Lung (tissue), 17 donors: ENCODE measurements at places on chromosomes 12 and 14. TPM values are rescaled to one million over a fixed set of nuclear protein-coding genes. Genes with fewer than 3 reads are reported as not detected.

DNA sequence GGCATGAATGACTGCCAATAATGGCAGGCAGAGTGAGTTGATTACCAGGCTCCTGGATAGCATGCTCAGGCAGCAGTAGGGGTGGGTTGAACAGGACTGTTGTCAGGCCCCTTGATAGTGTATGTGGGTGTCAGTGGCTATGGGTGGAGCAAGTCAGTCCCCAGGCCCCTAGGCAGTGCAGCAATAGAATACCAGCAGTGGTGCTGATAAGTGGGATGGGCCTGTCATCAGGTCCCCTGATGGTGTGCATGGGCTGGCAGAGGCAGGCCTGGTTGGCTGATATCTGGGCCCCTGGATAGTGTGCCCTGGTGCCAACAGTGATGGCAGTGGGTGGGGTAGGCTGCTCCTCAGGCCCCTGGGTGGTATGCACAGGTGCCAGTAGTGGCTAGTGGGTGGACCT, 32.4 kb downstream of the SMCO2 start:
- H3K27me3 ChIP-seq, result no peaks in the 10 kb centered on the region
- no peaks in the 10 kb centered on the region for H3K36me3 ChIP-seq
- H3K27ac ChIP-seq, result no peak overlapping the region
- no peak overlapping the region for H3K4me3 ChIP-seq
- DNase-seq, result no peak

GRCh38 chr12:115975411-115975810, 302.1 kb downstream of the MED13L start:
- peaks cover 33% of the 10 kb centered on the region for H3K36me3 ChIP-seq

DNA sequence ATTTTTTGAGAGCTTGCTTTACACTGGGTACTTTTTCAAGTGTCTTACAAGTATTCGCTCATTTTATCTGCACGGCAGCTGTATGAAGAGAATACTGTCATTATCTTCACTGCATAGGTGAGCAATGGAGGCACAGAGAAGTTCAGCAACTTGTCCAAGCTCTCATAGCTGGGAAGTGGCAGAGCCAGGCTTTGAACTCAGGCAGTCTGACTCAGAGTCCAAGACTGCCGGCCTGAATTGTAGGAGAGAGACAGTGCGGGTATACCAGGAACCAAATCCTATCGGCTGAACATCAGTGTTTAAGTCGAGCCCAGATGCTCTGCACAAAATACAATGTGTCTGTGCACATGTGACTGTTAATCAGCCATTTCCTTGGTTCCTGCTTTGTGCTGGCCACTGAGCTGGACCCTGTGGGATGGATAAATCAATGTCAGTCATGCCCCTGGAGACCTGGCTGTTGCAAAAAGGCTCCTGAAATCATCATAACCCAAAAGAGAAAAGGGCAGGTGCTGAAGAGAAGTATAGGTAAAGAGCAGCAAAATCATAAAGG, 474.6 kb downstream of the DPF3 start:
- no peak overlapping the region for H3K27ac ChIP-seq
- H3K36me3 ChIP-seq, result no peaks in the 10 kb centered on the region
- no peaks in the 10 kb centered on the region for H3K27me3 ChIP-seq
- peaks cover 9% of the 10 kb centered on the region for H3K4me1 ChIP-seq
- H3K4me3 ChIP-seq, result no peak overlapping the region
- DNase-seq, result no peak

DNA sequence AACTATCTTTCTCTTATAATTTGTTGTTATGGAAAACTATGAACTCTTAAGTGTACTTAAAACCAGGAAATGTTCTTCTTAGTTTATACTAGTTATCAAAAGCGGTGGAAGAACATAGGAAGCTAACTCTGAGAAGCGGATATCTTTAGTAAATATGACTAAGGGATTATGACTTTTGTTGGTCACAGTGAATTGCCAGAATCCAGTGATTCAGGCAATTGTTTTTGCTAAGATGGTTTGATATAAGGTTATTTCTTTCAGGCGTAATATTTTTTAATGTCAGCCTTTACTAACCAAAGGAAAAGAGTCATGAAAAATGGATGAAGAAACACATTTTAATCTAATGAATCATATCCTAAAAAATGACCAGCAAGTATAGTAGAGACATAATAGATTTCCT, 473.5 kb downstream of the FOXG1 start:
- H3K27ac ChIP-seq, result no peak overlapping the region
- H3K4me1 ChIP-seq, result no peaks in the 10 kb centered on the region
- no peak for DNase-seq
- no peaks in the 10 kb centered on the region for H3K36me3 ChIP-seq
- no peak overlapping the region for H3K4me3 ChIP-seq

DNA sequence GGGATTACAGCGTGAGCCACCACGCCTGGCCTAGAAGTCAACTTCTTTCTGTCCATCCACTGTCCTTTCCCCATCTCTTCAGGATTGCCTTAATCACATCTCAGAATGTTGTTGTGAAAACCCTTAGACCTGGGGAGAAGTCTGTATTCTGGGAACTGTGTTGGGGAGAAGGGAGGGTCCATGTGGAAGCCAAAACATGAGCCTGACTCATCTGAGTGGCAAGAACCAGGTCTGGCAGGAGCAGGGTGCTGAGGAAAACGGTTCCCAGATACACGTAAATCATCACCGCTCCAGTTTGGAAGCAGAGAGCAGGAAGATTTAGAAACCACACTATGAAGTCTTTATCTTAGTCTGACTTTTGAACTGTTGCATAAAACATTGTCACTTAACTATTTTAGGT, 245.6 kb upstream of the RGS6 start:
- H3K4me1 ChIP-seq, result no peaks in the 10 kb centered on the region
- no peak overlapping the region for H3K27ac ChIP-seq
- H3K27me3 ChIP-seq, result no peaks in the 10 kb centered on the region
- no peaks in the 10 kb centered on the region for H3K36me3 ChIP-seq

DNA sequence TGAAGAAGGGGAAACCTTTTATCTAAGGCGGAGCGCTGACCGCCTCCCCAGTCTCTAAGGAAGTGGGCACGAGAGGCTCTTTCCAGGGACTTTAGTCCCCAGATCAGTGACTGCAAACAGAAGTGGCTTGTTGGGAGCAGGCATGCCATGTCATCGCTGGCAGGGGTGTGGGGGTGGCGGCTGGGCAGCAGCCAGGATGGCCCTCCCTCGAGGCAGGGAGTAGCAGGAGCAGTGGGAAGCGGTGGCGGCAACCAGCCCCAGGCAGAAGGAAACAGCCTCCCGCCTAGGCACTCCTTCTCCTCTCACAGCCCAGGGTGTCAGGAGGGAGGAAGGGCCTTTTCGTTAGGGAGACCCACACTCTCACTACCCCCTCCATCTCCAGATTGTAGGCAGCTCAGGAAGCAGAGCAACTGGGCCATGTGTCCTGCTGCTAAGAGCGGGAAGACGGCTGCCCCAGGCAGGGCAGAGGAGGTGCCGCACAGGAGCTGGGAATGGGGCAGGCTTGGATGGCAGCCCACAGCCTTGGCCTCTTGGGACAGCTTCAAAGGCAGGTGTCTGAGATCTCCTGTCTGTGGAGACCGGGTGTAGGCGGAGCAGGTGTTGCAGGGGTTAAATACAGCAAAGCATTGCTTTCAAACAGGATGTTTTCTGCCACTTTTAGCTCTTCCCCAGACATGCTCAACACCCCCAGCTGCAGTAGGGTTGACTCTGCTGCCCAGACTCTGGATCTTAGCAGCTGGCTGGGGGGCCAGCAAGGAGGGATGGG, 21.8 kb downstream of the VDR start:
- H3K27me3 ChIP-seq, result no peaks in the 10 kb centered on the region
- no peaks in the 10 kb centered on the region for H3K4me1 ChIP-seq
- no peaks in the 10 kb centered on the region for H3K36me3 ChIP-seq
- DNase-seq, result peak; percentile 48

DNA sequence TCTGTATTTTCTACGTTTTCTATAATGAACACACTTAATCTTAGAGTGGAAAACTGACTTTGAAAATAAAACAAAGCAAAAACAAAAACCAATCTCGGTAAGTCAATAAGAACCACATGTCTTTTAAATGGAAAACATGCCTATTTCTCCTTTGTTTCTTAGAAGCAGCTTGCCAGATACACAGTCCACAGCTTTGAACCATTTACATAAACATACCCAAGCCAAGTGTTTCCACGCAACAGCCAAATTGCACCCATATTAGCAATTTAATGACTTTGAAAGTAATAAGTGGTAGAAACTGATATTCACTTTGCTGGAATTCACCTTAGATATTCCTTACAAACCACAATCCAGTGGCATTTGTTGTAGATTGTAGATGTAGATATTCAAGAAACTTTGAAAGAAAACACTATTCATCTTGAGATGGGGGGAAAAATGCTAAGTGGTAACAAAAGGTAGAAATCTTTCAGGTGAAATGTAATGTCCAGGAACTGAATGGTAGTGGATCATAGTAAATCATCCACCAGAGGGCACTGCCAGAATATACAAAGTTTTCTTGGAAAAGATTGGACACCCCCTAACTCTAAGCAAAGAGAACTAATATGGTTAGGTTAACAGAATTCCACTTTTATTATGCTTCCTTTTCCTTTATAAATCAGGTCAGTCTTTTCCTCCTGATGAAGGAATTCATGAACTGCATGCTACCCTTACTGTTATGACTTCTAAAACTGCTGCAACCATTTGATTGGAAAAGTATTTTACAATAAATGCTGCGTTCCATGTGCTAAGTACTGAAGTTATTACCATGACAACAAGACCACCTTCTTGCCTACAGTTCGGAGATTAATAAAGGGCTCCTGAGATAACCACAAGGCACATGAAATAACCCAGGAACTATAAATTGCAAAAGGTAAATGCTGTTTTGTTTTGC, 69.8 kb downstream of the RERG start:
- DNase-seq, result peak; percentile 70
- no peaks in the 10 kb centered on the region for H3K36me3 ChIP-seq
- H3K4me1 ChIP-seq, result peaks cover 46% of the 10 kb centered on the region
- H3K27ac ChIP-seq, result peak overlapping the region; percentile 1

GRCh38 chr12:45254254-45254653, 38.4 kb downstream of the ANO6 start:
- DNase-seq, result no peak
- H3K27me3 ChIP-seq, result no peaks in the 10 kb centered on the region
- H3K4me1 ChIP-seq, result no peaks in the 10 kb centered on the region
- no peaks in the 10 kb centered on the region for H3K36me3 ChIP-seq
- no peak overlapping the region for H3K4me3 ChIP-seq

DNA sequence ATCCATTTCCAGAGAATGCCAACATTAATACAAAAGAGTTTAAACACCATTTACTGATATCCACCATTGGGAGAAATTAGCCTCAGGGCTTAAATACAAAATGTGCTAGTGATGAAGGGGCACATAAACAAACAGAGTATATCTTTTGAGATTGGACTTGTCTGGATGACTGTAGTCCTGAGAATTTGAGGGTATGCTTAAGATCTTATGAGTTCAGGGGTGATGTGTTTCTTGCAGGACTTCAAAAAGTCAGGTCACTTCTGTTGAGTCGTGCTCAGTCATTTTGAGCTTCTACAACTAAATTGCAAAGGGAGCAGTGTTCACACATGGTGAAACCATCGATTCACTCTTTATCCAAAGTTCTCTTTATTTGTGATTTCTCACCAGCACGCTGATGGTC, 425.7 kb downstream of the ATP23 start:
- H3K4me3 ChIP-seq, result no peak overlapping the region
- no peaks in the 10 kb centered on the region for H3K27me3 ChIP-seq
- H3K36me3 ChIP-seq, result no peaks in the 10 kb centered on the region
- H3K4me1 ChIP-seq, result no peaks in the 10 kb centered on the region

DNA sequence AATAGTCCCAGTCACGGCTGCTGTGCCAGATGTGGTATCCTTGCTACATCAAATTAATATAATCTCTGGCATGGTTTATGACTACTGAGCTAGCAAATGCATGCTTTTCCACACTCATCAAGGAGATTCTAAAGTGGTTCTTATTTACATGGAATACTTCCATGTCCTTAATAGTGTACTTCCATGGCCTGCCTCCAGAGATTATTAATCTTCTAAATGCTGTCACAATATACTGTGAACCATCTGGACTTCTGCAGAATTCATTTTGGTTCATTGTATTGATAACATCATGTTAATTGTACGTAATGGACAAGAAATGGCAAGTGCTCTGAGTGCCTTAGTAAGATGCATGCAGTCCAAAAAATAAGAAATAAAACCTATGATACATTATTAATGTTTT, 230.8 kb downstream of the NUAK1 start:
- no peak overlapping the region for H3K4me3 ChIP-seq
- no peaks in the 10 kb centered on the region for H3K27me3 ChIP-seq
- no peaks in the 10 kb centered on the region for H3K36me3 ChIP-seq
- no peaks in the 10 kb centered on the region for H3K4me1 ChIP-seq

GRCh38 chr12:97313471-97314190, 149.0 kb upstream of the RMST start:
- no peaks in the 10 kb centered on the region for H3K4me1 ChIP-seq
- H3K36me3 ChIP-seq, result no peaks in the 10 kb centered on the region
- DNase-seq, result no peak
- H3K27me3 ChIP-seq, result no peaks in the 10 kb centered on the region
- no peak overlapping the region for H3K4me3 ChIP-seq
- H3K27ac ChIP-seq, result no peak overlapping the region

GRCh38 chr14:54000341-54000811, 43.8 kb upstream of the BMP4 start:
- DNase-seq, result no peak
- no peak overlapping the region for H3K27ac ChIP-seq
- H3K36me3 ChIP-seq, result no peaks in the 10 kb centered on the region

DNA sequence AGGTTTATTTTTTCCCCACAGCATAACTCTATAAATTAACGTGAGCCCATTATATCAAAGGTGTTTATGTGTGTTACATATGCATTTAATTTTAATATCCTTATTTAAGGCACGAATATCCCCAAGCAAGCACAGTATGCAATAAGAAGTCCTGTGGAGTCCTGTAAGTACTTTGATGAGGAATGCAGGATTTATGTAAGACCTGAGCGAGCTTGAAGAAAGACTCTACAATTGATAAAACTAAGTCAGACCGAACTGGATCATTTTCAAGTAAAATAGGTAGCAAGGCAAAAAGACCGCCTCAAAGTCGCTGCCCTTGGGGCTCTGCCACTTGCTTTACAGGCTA, 755 bp downstream of the SLC25A21 start:
- no peak for DNase-seq
- H3K27ac ChIP-seq, result no peak overlapping the region
- no peaks in the 10 kb centered on the region for H3K27me3 ChIP-seq
- H3K4me3 ChIP-seq, result peak overlapping the region; percentile 43

- no peaks in the 10 kb centered on the region for H3K27me3 ChIP-seq
- H3K27ac ChIP-seq, result no peak within 1 kb of the TSS
- H3K4me3 ChIP-seq, result peak within 1 kb of the TSS; percentile 12
- H3K36me3 ChIP-seq, result peaks cover 26% of the 10 kb centered on the region
- peak; percentile 95 for DNase-seq
Observed at GRCh38 chr14:24171422-24172260, at the start of gene REC8. Gene REC8 (plus strand): TSS chr14:24172080. CDS start chr14:24172553, 473 bp downstream.

- no peaks in the 10 kb centered on the region for H3K36me3 ChIP-seq
- H3K4me1 ChIP-seq, result no peaks in the 10 kb centered on the region
- H3K4me3 ChIP-seq, result no peak overlapping the region
- H3K27ac ChIP-seq, result no peak overlapping the region
Observed at GRCh38 chr12:59887178-59887577, 291.3 kb downstream of the SLC16A7 start.

GRCh38 chr14:93281937-93282336, 50.9 kb downstream of the BTBD7 start:
- DNase-seq, result no peak
- no peak overlapping the region for H3K27ac ChIP-seq
- H3K4me1 ChIP-seq, result no peaks in the 10 kb centered on the region
- no peaks in the 10 kb centered on the region for H3K27me3 ChIP-seq
- H3K4me3 ChIP-seq, result no peak overlapping the region
- peaks cover 4% of the 10 kb centered on the region for H3K36me3 ChIP-seq

Gene ESPL1
- total RNA-seq, result 2.0 TPM

Gene KRT2
- total RNA-seq, result not detected

Gene OR6C70
- not detected for total RNA-seq

Gene CISTR
- total RNA-seq, result not detected

Gene TMEM106C
- 53.0 TPM for total RNA-seq

Gene REM2
- total RNA-seq, result not detected

Gene HCFC2
- total RNA-seq, result 30.5 TPM

Gene CYP46A1
- total RNA-seq, result 1.7 TPM

Gene KCNH5
- 0.03 TPM for total RNA-seq

Gene RNASE3
- total RNA-seq, result not detected

Gene TBX3
- total RNA-seq, result 126 TPM

Gene DPPA3
- not detected for total RNA-seq
